ENCODE measurements at places on chromosomes 11 and 22. TPM values are rescaled to one million over a fixed set of nuclear protein-coding genes. Genes with fewer than 3 reads are reported as not detected.

Gene RFPL3
- polyA plus RNA-seq = not detected

Gene PANX3
- polyA plus RNA-seq = not detected

Gene CARD10
- 5.8 TPM for polyA plus RNA-seq

Gene SMTNL1
- 0.14 TPM for polyA plus RNA-seq

Gene OR6A2
- polyA plus RNA-seq = 0.07 TPM

Gene NELL1
- not detected for polyA plus RNA-seq

Gene TIGD3
- 1.5 TPM for polyA plus RNA-seq

Gene MMP1
- polyA plus RNA-seq = not detected

Gene KLHDC7B
- not detected for polyA plus RNA-seq

Gene OR8G5
- polyA plus RNA-seq = not detected

Gene SCUBE1
- polyA plus RNA-seq = 0.81 TPM

Gene TSSK2
- not detected for polyA plus RNA-seq

Gene APOA1
- 0.60 TPM for polyA plus RNA-seq

Gene OR52B4
- not detected for polyA plus RNA-seq

Gene A4GALT
- polyA plus RNA-seq = 7.0 TPM

Gene IGSF9B
- polyA plus RNA-seq = 8.7 TPM

Gene POU2AF1
- not detected for polyA plus RNA-seq

Gene IGF2
- 4.4 TPM for polyA plus RNA-seq

Gene NPTXR
- 0.75 TPM for polyA plus RNA-seq

Gene FAM111B
- 28.2 TPM for polyA plus RNA-seq

Gene FAM180B
- not detected for polyA plus RNA-seq

Gene GLB1L2
- 2.9 TPM for polyA plus RNA-seq

Gene LRRC10B
- 0.35 TPM for polyA plus RNA-seq

Gene GVQW3
- polyA plus RNA-seq = 3.8 TPM

Gene FGF19
- polyA plus RNA-seq = 22.3 TPM

Gene SEC14L6
- polyA plus RNA-seq = 0.84 TPM

Gene SC5D
- polyA plus RNA-seq = 66.7 TPM

Gene EWSR1
- 391 TPM for polyA plus RNA-seq

Gene PLAAT4
- polyA plus RNA-seq = 4.6 TPM

Gene C11orf16
- 0.31 TPM for polyA plus RNA-seq

Gene PNPLA5
- 2.3 TPM for polyA plus RNA-seq

Gene SLC36A4
- polyA plus RNA-seq = 20.6 TPM

Gene FOLR1
- polyA plus RNA-seq = 0.42 TPM

Gene APOL3
- polyA plus RNA-seq = not detected

Gene APOL4
- polyA plus RNA-seq = not detected

Gene OR52B2
- polyA plus RNA-seq = not detected

Gene OR52N4
- not detected for polyA plus RNA-seq

Gene KIF18A
- polyA plus RNA-seq = 22.2 TPM

Gene OLFML1
- 0.12 TPM for polyA plus RNA-seq

Gene NEFH
- 6.3 TPM for polyA plus RNA-seq

Gene FGF3
- not detected for polyA plus RNA-seq

Gene ALDH3B2
- polyA plus RNA-seq = not detected

Gene MRGPRX4
- polyA plus RNA-seq = not detected

Gene OR5W2
- polyA plus RNA-seq = not detected

Gene SHISAL1
- polyA plus RNA-seq = 0.64 TPM

Gene SRRD
- polyA plus RNA-seq = 23.2 TPM

Gene SCGB1A1
- polyA plus RNA-seq = not detected

Gene DGAT2
- 1.9 TPM for polyA plus RNA-seq

Gene MMP8
- not detected for polyA plus RNA-seq

Gene ARHGAP32
- polyA plus RNA-seq = 3.4 TPM

Gene GRM5
- polyA plus RNA-seq = 0.12 TPM
